Natural killer cell (primary cell): ENCODE measurements at places on chromosomes 1 and 21. TPM values are rescaled to one million over a fixed set of nuclear protein-coding genes. Genes with fewer than 3 reads are reported as not detected.

DNA sequence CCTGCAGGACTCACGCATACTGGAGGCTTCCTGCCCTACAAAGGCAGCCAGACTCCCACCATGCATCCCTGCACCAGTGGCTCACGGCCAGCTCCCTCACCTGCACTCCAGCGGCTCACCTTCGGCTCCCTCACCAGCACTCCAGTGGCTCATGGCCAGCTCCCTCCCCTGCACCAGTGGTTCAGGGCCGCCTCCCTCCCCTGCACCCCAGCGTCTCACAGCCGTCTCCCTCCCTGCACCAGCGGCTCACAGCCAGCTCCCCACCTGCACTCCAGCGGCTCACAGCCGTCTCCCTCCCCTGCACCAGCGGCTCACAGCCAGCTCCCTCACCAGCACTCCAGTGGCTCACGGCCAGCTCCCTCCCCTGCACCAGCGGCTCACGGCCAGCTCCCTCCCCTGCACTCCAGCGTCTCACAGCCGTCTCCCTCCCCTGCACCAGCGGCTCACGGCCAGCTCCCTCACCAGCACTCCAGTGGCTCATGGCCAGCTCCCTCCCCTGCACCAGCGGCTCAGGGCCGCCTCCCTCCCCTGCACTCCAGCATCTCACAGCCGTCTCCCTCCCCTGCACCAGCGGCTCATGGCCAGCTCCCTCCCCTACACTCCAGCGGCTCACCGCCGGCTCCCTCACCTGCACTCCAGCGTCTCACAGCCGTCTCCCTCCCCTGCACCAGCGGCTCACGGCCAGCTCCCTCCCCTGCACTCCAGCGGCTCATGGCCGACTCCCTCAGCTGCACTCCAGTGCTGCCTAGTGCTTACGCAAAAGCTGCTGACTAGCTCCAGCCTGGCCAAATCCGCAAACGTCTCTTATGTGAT is 324.5 kb downstream of the NPHP4 start:
- DNase-seq, result no peak
- no peak overlapping the region for H3K27ac ChIP-seq
- H3K4me1 ChIP-seq, result peaks cover 12% of the 10 kb centered on the region
- no peaks in the 10 kb centered on the region for H3K36me3 ChIP-seq

DNA sequence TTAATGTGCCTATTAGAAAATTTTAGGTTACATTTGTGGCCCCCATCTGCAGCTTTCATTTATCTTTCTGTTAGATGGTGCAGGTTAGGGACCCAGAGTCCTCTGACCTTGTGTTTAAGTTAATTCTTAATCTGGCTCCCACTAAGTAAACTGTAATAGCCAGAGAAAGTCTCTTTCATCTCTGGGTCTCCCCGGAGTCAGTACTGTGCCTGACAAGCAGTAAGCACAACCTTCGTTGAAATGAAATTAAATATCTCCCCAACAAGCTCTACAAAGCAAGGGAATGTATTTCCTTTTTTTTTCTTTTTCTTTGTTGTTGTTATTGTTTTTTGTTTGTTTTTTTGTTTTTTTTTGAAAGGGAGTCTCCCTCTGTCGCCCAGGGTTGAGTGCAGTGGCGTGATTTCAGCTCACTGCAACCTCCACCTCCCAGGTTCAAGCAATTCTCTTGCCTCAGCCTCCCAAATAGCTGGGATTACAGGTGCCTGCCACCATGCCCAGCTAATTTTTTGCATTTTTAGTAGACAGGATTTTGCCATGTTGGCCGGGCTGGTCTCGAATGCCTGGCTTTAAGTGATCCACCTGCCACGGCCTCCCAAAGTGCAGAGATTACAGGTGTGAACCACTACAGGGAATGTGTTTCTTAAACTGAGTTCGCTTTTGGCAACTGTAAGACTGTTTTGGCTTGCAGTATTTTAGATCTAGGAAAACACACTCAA is 81.6 kb downstream of the HHIPL2 start:
- peaks cover 10% of the 10 kb centered on the region for H3K4me1 ChIP-seq
- no peaks in the 10 kb centered on the region for H3K36me3 ChIP-seq
- no peaks in the 10 kb centered on the region for H3K27me3 ChIP-seq
- H3K27ac ChIP-seq, result no peak overlapping the region
- H3K4me3 ChIP-seq, result no peak overlapping the region

NMNAT2 gene
- total RNA-seq, result not detected

ZBTB18 gene
- total RNA-seq, result 18.2 TPM

CSF3R gene
- total RNA-seq, result 5.7 TPM
